ENCODE measurements at places on chromosomes 7 and 10. TPM values are rescaled to one million over a fixed set of nuclear protein-coding genes. Genes with fewer than 3 reads are reported as not detected.

The ANKRD2 gene
- 6.8 TPM for total RNA-seq

- no peak for DNase-seq
These were observed 37.2 kb upstream of the ABCB5 start for GRCh38 chr7:20578257-20578771.

GRCh38 chr10:99461230-99461629 is 30.8 kb upstream of the GOT1 start:
- no peak for DNase-seq

DNA sequence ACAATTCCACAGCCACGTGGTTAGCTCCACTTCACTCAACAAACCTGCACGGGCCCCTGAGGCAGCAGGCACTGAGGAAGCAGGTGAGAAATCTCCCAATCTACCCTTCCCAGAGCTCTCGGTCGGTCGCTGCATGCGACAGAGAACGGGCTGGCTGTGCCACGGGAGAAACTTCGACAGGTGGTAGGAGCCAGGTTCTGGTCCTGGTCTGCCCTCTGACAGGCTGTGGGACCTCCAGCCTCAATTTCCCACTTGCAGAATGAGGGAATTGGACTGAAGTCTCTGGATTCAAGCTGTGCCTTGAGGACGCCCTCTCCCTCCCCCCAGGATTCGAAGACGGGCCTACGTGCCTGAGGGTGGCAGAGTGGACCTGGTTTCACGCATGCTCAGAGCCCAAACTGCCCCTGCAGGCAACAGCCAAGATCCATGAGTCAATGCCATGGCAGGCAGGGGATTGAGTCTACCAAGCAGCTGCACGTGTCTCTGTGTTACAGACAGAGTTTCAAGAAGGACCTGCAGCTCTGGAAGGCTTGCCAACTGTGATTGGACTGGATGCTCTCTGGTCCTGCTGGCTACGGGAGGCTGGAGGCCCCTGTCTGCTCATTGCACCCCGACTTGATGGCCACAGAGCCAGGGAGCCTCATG is 215.0 kb downstream of the USP6NL start:
- no peak for DNase-seq

The CHAT gene
- total RNA-seq = not detected

DNA sequence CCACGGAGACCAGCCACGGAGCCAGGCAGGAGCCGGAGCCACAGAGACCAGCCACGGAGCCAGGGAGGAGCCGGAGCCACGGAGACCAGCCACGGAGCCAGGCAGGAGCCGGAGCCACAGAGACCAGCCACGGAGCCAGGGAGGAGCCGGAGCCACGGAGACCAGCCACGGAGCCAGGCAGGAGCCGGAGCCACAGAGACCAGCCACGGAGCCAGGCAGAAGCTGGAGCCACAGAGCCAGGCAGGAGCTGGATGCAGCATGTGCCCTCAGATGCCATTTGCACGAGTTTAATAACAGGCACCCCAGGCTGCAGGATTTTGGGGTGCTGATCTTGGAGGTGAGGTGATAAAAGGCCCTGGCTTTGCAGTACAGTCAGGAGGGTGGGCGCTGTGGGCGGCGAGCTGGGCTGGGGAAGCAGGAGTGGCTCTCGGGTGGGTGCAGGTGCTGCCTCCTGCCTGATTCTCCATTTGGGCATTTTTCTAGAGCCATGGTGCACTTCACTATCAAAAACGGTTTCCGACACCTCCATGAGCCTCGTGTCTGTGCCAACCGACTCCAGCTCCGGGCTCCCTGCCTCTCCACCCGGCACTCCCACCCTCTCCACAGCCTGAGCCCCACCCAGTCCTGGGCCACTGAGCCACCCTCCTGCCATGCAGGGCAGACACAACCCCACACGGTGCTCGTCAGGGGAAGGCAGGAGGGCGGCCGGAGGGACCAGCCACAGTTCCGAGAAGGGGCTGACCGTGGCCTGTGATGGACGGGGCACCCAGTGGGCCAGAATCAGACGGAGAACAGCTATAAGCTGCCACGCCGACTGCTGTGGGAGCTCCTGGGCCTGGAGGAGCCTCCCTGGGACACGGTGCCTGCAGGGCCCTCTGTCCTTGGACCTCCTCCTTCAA is 40.8 kb upstream of the NKX6-2 start:
- DNase-seq = no peak

The EN2 gene
- not detected for total RNA-seq

The NODAL gene
- not detected for total RNA-seq

DNA sequence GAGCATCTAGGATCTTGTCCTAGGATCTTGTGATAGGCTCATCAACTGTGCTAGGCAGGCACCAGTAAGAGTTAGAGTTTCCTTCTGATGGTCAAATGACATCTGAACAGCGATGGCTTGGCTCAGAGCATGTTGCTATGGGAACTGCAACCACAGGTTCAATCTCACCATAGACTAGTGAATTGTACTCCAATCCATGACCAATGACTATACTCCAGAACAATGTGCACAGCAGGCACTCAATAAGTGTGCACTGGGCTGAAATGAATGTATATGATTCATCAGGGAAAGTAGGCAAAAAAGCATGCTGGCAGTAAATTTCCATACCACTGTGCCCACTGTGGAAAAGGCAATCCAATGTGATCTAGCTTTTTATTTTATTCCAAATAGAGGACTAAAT is 163.6 kb upstream of the HPS1 start:
- no peak for DNase-seq

DNA sequence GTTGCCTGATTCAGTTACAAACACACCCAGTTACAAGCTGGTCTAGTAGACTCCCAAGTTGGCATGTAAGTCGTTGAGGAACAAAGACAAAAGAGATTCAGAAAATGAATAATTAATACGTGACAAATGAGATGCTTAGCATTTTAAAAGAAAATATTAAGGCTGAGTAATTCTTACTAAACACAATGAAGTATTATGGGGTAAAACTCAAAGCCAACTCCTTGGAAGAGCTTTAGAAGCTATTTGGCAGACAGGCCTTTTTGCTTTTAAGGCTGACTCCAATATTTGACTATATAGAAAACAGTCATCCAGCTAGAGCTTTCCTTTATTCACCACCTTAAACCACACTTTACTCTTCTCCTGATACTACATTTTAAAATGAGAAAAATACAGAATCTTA is 5.4 kb downstream of the TRDMT1 start:
- DNase-seq = no peak

The ADAM12 gene
- total RNA-seq = 4.3 TPM

- no peak for DNase-seq
These were observed 174.1 kb downstream of the RPS24 start for GRCh38 chr10:78207776-78208175.

DNA sequence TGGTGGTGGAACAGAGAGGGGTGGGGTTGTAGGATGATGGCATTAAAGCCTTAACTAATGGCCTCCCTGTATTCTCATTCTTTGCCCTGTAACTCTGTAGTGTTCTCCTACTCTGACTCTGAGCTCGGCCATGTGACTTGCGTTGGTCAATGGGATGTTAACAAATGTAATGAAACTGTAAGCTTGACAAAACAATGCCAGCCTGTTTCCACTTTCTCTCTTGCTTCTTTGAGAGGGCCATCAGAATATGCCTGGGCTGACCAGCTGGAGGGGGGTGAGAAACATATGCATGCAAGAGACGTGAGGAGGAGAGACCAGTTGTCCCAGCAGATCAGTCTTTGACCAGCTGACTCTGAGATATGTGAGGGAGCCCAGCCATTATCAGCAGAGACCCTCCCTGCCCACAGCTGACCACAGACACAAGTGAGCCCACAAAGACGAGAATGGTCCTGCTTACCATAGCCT is 100.6 kb downstream of the ICA1 start:
- DNase-seq = no peak

GRCh38 chr10:28879246-28879645 is 201.9 kb downstream of the BAMBI start:
- no peak for DNase-seq

The STAG3 gene
- total RNA-seq = 0.69 TPM

The IKZF1 gene
- not detected for total RNA-seq

The CDC14C gene
- 0.06 TPM for total RNA-seq

DNA sequence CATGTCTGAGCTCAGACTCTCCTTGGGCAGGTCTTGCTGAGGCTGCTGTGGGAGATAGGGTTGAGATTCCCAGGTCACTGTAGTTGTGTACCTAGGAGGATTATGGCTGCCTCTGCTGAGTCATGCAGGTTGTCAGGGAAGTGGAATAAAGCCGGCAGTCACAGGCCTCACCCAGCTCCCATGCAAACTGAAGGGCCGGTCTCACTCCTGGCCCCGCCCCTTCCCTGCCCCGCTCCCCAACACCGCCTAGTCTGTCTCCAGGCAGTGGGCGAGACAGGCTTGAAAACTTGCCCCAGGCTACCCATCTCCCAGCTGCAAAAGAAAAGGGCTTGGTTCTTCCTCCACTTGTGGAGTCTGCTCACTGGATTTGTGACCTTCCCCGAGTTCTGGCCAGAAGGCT is 41.6 kb upstream of the SDHAF3 start:
- DNase-seq = no peak

GRCh38 chr7:98287486-98287959 is 6.0 kb downstream of the BRI3 start:
- DNase-seq = no peak

- DNase-seq = no peak
These were observed 179.5 kb downstream of the DPP6 start for GRCh38 chr7:154231732-154232131.

Measured in epithelial cell of proximal tubule (primary cell).